ENCODE measurements at places on chromosomes 1 and 21. TPM values are rescaled to one million over a fixed set of nuclear protein-coding genes. Genes with fewer than 3 reads are reported as not detected.
A peak's percentile ranks its signal among the peaks of the same experiment; 100 is the strongest.

The SNAPIN gene
- total RNA-seq, result 30.2 TPM

- DNase-seq, result no peak
Observed at GRCh38 chr1:245763873-245764331, 609.1 kb downstream of the KIF26B start.

The DPT gene
- 17.2 TPM for total RNA-seq

DNA sequence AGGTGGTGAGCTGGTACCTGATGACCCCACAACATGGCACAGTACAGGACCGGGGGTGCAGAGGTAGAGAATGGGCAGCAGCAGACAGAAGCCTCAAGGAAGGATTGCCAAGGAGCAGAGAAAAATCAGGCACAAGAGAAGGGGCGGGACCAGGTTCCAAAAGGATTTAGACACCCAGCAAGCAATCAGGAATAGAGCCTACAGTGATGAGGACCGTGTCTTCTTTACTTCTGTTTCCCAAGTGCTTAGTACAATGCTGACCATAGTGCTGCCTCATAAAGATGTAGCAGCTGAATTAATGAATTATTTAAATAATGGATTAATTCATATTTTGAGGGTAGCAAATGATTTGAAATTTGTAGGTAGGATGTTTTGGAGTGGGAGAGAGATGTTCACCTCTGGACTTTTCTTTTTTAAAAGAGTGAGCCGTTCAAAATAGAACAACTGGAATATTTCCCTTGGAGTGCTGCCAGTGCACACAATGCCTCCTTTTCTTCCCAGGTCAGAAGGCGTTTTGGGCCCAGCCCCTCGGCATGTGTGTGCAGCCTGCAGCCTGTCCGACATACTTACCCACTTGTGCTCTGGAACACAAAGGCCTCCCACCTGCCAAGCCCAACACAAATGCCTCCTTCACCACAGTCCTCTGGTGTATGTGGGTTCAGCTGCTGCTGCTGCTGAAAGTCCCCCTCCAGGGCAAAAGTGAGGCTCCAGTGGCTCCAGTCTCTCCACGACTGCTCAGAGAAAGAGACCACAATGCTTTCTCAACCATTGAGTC is 19.6 kb downstream of the KANK4 start:
- DNase-seq, result peak; percentile 85
